ENCODE measurements at places on chromosomes 7 and 10.

DNA sequence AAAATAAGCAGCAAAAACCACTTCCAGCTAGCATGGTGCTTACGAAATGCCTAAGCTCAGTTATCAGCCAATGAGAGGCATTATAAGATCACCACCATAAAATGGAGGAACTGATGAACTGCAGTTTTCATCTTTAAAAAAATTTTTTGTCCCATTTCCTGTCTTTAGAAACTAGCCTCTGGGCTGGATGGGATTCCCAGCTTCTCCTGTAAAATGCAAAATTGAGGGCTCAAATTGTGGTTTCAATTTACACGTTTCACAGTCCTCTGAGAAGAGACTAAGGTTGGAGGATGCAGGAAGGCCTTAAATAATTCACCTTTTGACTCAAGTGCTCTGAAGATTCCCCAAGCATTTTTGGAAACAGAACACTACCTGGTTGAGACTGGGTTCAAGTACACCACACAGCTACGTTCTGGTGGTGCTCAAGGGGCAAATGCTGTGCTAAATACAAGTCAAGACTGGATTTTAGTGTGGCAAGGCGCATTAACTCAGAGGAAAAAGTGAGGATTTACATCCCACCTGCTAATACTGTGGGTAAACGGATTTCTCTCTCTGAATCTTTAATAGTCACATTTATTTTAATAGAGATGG lies 951 bp downstream of the ZNF25 start:
- DNase-seq = no peak

- no peak for DNase-seq
Observed at GRCh38 chr10:105577865-105578607, 936.9 kb downstream of the SORCS3 start.

- peak; percentile 62 for DNase-seq
Observed at GRCh38 chr10:77524281-77524711, 113.3 kb downstream of the KCNMA1 start.

GRCh38 chr7:85010306-85010705 lies 176.6 kb downstream of the SEMA3D start:
- no peak for DNase-seq

DNA sequence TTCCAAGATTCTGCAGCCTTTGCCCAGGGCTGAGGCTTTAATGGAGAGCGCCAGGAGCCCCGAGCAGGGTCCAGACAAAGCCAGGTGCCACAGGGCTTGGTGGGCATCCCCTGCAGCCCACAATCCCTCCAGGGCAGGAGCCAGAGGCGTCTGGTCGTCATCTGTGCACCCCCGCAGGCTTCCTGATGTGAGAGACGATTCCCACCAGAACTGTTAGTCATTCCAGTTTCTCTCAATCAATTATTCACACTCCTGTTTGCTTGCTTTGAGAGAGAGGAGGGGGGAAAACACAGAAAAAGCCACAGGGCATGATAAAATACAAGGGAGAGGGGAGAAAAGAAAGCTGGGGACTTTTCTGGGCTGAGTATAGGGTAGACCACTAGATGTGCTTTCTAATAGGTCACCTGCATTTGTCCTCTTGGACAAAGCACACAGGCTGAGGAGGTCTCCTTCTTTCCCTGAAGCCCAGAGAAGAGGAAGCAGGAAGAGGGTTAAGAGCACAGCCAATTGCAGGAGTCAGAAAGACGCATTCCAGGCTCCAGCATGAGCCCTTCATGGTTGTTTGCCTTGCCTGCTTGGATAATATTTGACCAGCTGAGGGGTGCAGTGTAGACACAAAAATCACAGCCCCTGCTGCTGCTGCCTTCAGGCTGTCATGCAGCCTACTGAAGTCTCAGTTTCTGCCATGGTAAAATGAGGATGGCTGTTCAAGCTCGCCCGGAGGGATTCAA lies 194.4 kb downstream of the PLXNA4 start:
- no peak for DNase-seq

DNA sequence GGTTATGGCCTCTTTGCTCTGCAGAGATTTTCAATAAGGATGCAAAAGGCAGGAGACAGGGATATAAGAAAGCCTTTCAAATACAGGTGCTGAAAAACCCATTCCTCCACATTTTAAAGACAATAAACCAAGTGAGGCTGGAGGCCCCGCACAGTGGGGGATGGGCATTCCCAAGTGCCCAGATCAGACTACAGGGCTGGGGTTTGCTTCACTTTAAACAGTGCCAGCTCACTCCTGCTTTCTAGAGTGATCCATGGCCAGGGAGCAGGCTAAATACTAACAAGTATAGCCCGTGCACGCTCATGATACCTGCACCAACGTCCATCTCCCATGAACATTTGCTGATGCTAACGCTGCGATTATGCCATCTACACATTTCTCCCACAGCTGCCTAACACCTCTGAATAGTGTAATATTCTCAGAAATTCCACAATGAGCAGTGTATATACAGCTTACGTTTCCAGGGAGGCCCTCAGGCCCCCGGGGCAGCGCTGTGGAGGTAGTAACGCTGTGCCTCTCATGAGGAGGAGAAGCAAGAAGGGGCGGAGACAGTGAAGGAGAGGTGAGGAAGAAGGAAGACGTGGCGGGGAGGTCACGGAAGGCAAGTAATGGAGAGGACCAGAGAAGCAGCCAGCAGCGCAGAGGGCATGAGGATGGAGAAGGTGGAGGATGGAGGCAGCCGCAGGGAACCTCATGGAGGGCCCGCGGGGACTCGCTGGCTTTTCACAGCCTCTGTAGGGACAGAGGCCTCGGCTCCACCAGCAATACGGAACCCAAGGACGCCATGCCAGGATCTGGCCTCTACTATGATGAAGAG lies 141.7 kb downstream of the USP6NL start:
- DNase-seq = no peak

GRCh38 chr7:36945612-36946400 lies 221.5 kb upstream of the AOAH start:
- DNase-seq = no peak

All from AG09319 (cell line).